ENCODE measurements at places on chromosomes 2 and 18.

DNA sequence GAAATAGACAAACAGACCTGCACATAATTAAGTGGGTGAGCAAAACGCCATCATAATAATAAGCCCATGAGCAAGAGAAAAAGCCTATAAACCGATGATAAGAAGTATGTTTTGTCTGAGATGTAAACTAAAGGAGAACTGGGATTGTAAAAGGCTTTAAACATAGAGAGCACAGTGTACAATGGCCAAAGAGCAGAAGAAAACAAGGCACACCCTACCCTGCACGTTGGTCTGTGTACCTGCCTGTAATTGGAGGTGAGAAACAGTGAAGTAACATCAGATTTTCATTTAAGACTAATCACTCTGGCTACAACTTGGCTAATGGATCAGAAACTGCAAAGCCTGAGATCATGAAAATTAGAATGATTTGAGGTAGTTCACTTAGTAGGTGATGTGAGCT lies 1094.7 kb upstream of the GYPC start:
- DNase-seq = no peak

DNA sequence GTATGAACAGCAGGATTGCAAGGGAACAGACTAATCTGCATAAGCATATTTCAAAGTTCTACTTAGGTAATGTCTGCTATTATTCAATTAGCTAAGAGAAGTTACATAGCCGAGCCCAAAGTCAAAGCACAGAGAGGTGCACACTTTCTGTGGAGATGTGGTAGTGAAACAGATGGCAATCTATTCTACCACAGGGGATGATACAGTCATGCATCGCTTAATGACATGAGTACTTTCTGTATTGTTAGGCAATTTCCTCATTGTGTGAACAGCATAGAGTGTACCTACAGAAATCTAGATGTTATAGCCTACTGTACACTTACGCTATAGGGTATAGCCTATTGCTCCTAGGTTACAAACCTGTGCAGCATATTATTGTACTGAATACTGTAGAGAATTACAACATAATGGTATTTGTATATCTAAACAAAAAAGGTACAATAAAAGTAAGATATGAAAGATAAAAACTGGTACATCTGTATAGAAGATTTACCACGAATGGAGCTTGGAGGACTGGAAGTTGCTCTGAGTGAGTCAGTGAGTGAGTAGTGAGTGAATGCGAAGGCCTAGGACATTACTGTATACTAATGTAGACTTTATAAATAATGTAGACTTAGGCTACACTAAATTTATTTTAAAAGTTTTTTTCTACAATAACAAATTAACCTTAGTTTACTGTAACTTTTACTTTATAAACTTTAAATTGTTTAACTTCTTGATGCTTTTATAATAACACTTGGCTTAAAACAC lies 197.6 kb downstream of the MBD5 start:
- no peak for DNase-seq

DNA sequence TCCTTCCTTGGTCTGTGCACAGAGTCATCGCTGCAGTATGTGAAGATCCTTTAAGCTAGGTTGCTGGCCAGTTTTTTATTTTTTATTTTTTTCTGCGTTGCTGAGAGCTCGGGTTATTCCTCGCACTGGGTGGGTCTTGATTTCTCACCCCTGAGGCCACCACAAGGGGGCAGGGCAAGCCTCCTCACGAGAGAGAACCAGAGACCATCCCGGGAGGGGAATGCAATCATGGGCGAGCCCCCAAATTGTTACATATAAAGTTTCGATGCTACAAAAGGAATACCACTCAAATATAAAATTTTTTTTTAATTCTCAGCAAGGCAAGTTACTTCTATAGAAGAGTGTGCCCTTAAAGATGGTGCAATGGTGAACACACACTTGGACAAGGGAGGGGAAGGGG lies 24.9 kb downstream of the HTR2B start:
- no peak for DNase-seq

- DNase-seq = no peak
Observed at GRCh38 chr2:239425631-239426030, 24.8 kb upstream of the HDAC4 start.

- DNase-seq = no peak
Observed at GRCh38 chr2:47843407-47843806, 60.5 kb downstream of the MSH6 start.

DNA sequence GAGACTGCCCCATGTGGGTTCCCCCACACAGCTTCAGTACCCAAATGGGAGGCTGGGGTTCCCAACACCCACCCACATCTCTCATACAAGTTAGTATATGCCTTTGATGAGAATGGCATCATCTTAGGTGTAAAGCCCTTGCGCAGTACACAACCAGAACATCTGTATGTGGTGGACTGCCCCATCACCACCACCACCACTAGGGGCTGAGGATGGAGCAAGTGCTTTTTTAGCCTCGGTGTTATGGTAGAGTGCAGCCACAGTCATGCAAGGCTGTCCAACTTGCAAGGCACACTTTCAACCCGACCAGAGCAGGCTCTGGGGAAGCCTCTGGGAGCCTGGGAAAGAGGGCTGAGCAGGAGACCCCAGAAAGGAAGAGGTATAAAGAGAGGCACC lies 241.2 kb downstream of the TFCP2L1 start:
- DNase-seq = no peak

DNA sequence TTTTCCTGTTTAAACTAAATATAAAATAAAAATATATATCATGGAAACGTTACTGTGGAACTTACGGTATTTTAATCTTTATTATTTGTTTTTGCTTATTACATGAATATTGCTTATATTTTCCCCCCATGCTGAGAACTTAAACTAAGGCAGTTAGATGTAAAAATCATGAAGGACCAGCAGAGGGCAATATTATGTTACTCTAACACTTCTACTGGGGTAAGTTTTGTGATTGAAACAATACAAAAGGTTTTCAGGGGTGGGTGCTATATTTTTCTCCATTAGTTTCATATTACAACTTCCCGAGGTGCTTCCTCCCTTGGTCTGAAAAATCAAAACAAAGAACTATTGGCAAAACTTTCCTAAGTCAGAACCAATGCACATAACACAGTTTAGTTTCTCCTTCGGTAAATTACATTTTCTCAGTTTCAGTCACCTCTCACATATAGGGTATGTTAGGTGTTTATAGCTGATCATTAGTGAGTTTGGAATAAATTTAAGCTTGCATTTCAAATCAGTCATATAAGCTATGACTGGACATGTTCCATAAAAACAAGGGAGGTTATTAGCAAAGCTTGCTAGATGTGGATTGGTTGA lies 54.8 kb downstream of the ZNF407 start:
- peak; percentile 14 for DNase-seq

DNA sequence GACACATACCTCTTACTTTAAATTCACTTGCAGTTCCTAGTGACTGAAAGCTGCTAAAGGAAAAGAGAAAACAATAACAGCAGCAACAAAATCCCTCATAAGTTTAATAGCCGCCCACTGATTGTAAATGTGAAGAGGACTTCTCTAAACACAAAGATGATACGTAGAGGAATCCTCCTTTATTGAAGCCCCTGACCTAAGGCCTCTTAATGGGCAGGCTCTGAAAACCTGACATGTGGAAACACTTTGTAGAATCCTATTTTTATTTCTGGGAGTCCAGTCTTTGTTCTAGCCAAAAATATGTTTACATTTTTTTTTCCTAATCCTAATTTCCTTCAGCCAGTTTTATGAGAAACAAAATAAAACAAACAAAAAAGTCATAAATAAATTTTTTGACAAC lies 1277.7 kb upstream of the CELF4 start:
- no peak for DNase-seq

- DNase-seq = no peak
Observed at GRCh38 chr2:73076701-73077423, 5.3 kb upstream of the SFXN5 start.

GRCh38 chr2:26847655-26848335 lies at the start of gene DPYSL5:
DPYSL5 (plus strand) TSS chr2:26848132; CDS start chr2:26898500, 50,368 bp downstream.
- peak; percentile 49 for DNase-seq

GRCh38 chr2:54579682-54580620 lies 123.8 kb downstream of the SPTBN1 start:
- DNase-seq = no peak

- peak; percentile 85 for DNase-seq
Observed at GRCh38 chr2:8633735-8634313, 48.0 kb upstream of the ID2 start.

DNA sequence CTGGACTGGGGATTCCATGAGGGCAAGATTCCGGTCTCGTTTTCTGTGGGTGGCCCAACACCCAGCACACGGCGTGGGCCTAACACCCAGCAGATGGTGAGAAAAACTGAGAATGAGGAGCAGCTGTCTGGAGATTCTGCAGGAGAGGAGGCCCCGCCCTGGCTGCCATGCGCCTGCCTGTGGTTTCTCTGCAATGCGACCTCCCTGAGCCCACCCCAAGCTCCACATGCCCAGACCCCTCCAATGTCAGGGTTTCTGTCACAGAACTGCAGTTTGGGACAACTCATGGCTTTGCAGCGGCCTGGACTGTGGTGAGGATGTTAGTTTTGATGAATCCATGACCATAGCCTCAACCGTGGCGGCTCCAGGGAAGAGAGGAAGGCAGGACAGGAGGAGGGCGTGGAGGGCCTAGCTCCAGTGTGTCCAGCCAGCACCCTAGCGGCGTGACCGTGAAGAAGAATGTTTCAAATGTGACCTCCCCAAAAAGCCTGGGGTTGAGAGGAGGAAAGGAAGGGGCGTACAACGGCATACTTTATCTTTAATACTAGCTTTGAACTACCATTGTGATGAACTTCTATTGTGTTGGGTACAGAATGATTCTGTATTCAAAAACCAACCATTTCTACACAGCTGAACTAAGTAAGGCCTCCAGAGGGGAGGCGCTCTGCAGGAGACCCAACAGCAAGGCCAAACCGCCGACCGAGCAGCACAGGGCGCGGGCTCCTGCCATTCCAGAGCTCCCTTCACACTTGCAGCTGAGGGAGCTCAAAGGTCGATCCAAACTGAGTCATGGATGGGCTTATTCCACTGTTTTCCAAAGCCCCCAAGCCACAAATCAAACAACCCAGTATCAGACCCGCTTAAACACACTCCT lies 3.4 kb downstream of the PXDN start:
- DNase-seq = no peak

- DNase-seq = no peak
Observed at GRCh38 chr2:188628989-188629752, 337.5 kb downstream of the GULP1 start.

- no peak for DNase-seq
Observed at GRCh38 chr2:24577481-24577880, 86.4 kb downstream of the NCOA1 start.

DNA sequence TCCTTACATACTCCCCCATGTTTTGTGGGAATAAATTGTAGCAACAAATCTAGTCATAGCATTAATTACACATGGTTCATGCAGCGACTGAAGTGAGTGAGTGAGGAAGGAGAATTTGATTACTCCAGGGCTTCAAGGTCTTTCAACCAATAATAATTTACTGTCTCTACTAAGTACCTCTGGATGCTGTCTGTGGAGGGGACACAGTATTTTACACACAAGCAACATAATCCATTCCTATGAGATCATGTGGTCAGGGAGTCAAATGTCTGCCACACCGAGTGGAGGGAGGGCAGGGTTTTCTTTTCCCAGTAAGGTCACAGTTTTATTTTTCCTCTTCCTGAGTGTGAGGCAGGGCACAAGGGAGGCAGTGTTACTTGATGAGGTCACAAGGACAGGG lies 334.7 kb upstream of the CELF4 start:
- DNase-seq = no peak

GRCh38 chr18:33656889-33657448 lies 79.0 kb downstream of the ASXL3 start:
- DNase-seq = no peak

DNA sequence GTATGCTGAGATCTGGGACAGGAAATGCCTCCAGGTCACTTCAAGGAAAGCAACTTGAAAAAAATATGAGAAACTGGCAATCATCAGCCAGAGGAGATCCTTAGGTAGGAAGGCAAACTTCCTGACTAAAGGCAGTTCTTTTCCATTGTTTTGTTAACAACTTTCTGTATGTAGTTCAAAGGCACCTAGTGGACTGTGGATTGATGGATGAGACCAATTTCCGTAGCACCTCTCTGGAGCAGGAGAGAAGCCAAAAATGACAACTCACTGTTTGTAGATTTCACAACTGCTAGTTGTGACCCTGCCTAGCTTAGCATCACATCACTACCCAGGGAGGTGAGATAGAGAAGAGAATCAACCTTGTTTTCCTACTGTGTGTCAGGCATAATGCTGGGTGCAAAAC lies 21.8 kb upstream of the NOSTRIN start:
- DNase-seq = no peak

DNA sequence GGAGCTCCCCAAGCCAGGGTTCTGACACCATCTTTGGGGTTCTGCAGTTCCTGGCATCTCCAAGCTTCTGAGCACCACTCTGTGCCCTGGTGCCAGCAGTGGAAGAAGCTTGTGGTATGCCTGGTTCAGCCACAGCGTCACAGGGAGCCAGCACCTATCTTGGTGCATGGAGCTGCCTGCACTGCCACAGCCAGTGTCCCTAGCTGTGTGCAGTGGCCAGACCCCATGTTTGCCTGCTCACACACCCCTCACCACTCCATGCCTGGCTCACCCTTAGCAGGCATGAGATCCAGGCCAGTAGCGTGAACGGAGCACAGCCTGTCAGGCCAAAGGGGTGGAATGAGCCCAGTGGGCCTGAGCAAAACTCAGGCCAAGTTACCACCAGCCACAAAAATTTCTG lies 290.2 kb upstream of the LRATD1 start:
- DNase-seq = no peak

DNA sequence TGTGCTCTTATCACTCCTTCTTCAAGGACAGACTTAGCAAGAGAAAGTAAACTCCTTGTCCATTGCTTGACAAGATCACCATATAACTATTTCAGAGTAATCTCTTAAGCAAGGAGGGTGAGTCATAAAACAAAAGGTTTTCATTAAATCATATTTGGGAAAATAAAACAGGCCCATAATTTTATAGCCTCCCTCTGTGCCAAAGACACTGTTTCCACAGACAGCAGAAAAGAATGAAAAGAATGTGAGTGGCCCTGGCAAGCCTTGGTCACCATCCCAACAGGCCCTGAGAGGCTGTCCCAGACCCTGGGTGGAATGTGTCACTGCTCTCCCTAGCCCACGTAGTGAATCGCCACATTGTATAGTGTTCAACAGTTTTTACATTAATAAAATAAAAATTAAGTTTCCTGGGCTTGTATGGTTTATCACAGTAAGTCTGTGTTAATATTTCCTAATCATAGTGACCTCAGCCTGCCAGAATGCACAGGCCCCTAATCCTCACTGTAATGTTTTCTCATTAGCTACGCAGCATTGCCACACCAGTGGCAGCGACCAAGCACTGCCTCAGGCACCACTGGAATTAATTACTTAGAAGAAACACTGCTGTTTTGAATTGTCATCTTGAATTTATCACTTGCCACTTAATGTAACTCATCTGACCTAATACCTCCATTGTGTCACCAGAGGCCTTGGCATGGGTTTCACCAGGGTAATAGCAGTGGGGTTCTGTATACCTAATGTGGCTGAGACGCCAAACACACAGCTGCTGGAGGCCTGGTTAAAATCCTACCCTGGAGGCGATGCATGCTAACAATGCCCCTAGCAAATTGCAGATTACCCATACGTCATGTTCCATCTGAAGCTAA lies 401.9 kb downstream of the LNPK start:
- peak; percentile 32 for DNase-seq
